ENCODE measurements at places on chromosomes 6 and 20.
A peak's percentile ranks its signal among the peaks of the same experiment; 100 is the strongest.

GRCh38 chr6:158020272-158020711, 38.6 kb downstream of the SYNJ2 start:
- no peak for DNase-seq

GRCh38 chr20:39909447-39909846, 779.6 kb downstream of the MAFB start:
- DNase-seq = no peak

GRCh38 chr6:3022765-3023662, 23.3 kb downstream of the NQO2 start:
- DNase-seq = no peak

DNA sequence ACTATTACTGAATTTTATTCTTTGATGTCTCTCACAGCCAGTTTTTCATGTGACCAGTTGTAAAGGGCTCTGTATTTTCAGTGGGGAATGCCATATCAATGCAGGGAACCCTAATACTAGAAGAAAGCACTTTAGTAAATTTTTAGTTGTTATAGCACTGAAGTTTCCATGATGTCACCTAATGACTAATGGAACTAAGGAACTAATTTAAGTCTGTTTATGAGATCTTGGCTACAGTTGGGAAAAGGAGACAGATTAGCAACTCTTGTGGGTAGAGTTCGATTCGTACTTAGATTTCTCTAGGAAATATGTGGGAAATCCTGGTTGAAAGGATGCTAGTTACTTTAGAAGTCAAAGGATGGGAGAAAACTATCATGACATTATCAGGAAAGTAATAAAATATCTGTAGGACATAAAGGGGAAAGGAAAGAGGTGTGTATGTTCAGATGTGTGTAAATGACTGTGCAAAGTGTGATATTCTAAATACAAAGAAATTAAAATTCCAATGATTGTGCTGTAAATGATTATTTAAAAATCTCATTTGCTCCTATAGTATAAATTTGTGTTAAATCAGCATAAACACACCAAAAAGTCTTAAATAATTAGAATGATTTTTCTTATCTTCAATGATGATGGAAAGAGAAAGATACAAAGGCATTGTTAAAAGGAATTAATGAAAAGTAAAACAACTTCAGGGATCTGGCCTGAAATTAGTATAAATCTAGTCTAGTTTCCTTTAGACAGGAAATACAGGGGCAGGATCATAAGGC, 103.4 kb downstream of the LRRC1 start:
- DNase-seq = no peak

GRCh38 chr6:125102891-125103290, 50.7 kb upstream of the TPD52L1 start:
- peak; percentile 46 for DNase-seq

DNA sequence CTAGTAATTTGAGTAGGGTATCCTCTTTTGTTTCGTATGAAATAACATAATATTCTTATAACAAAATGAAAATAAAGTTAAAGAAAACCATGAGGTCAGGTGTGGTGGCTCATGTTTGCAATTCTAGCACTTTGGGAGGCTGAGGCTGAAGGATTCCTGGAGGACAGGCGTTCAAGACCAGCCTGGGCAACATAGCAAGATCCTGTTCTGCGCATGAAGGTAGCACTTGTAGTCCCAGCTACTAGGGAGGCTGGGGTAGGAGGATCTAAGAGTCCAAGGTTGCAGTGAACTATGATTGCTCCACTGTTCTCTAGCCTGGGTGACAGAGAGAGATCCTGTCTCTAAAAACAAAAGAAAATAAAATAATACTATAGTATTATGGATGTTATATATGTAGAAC, 145.6 kb downstream of the PDSS2 start:
- no peak for DNase-seq

GRCh38 chr6:92415656-92416055, 1003.7 kb downstream of the EPHA7 start:
- no peak for DNase-seq

- no peak for DNase-seq
These were observed 10.4 kb upstream of the ACAT2 start for GRCh38 chr6:159751448-159751847.

DNA sequence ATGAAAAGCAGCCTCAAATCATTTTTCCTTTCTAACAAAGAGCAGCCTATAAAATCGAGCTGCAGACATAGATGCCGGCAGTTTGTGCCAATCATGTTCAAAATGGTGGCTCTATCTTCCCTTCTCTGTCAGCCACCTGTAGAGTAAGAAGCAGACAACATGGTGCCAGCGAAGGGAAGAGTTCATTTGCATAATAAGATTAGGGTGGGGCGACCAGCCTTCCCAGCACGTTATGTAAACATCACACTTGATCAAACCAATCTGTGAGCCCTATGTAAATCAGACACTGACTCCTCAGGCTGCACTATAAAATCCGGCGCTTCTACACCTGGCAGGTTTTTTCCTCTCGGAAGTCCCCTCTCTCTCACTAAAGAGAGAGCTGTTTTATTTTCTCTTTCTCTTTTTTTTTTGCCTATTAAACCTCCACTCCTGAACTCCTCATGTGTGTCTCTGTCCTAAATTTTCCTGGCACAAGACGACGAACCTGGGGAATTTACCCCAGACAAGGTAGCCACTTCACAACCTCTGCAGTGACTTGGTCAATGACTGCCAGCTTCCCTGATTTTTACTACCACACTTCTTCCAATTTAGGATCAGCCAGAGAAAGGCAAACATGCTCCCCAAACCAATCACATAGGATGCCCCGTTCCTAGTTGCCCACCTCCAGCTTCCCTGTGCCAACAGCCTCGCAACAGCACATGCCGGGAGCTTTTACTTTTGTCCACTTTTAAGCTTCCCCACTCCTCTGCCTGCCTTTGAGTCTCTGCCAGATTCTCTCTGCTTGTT, 12.9 kb downstream of the TPMT start:
- no peak for DNase-seq

- no peak for DNase-seq
These were observed 74.9 kb downstream of the IGF2R start for GRCh38 chr6:160043784-160044183.

GRCh38 chr20:19672498-19672897, 85.6 kb upstream of the RIN2 start:
- DNase-seq = no peak

DNA sequence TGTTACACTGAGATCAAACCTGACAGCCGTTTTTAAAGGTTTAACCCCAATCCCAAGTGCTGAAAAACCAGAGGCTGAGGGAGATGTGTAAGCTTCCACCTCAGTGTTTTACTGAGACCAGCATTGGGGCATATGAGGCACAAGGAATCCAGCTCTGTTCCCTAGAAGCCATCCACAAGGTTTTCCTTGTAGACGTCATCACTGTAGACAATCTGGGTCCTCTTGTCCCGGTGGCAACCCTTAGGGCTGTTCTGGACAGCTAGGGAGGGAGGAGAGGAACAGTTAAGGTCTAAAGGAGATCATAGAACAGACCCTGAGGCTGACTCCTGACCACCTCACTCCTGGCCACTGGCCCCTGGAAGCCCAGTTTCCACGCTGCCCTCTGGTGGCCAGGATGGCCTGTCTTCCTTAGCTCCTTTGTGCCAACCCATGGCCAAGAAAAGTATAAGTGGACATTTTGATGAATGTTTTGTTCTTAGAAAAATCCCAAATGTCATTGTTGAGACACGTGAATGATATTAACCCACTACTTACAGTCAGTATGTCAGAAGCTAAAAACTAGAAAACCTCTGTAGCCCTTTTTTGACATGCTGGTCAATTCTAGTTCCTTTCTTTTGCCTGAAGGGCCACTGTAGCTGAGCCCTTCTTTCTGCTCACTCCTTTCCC, 6.4 kb downstream of the CFB start:
- DNase-seq = peak; percentile 49

- DNase-seq = no peak
These were observed 14.2 kb downstream of the GFOD1 start for GRCh38 chr6:13472976-13473767.

DNA sequence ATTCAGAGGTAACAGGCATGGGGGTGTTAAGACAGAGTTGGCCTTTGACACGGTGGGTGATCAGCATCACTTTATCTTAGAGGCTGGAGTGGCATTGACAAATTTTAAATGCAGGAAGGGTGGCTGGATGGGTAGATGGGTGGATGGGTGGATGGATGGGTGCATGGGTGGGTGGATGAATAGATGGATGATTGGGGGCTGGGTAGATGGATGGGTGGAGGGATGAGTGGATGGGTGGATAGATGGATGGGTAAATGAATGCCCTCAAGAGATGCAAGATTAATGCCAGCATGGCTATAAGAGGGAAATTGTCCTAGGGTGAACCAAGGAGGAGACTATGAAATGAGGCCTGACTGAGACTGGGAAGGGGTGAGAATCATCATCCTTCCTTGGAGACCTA, 18.4 kb downstream of the ITPR3 start:
- DNase-seq = no peak

DNA sequence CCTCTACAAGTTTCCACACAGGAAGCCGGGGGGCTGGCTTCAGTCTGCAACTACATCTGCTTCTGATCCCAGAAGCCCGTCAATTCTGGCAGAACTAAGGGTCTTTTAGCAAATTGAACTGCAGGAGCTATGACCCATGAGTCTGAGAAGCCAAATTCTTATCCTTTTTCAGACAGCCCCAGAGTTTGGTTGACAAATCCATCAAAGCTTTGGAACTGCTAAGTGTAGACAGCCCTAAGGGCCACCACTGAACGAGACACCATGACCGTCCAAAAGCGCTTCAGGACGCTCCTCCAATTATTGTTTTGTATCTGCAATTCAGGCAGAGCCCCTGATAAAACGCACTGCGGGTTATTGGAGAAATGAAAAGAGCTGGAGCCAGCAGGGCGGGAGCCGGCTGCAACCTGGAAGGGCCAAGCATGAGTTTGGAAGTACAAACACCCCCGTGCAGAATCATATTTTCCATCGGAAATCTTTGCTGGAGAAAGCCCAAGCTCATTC, 67.1 kb downstream of the GNAS-AS1 start:
- no peak for DNase-seq

- no peak for DNase-seq
These were observed 48.5 kb downstream of the RPF2 start for GRCh38 chr6:111030008-111031007.

GRCh38 chr6:125524356-125524755, 222.6 kb upstream of the HDDC2 start:
- DNase-seq = no peak

- DNase-seq = no peak
These were observed 23.2 kb downstream of the HLA-A start for GRCh38 chr6:29965563-29965872.

DNA sequence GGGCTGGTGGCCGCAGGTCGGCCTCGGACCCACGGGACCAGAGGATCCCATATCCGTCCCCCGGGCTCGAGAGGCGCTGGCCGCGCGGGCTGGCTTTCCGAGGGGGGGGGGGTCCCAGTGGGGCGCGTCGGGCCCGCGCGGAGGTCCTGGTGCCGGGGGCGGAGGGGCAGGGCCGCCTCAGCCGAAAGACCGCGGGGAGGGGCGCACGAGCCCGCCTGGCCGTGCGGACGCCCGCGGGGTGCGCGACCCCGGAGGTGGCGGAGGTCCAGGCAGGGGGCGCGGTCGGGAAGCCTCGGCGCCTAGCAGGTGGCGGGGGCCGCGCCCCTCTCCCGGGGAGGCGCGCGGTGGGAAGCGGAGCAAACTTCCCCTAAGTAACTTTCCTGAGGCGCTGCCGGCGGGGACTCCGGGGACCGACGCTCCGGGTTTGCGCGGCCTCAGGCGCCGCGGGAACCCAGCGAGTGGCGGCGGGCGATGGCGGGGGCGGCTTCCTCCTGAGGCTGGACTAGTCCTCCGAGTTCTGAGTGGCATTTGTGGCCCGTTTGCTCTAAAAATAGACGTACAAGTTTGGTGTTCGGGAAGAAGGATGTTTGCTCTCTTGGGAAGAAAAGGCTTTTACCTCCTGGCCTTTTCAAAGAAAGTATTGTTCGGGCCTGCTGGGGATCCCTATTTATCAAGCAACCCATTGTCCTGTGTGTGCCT, 26.5 kb upstream of the BTBD3 start:
- DNase-seq = no peak

- DNase-seq = no peak
These were observed 689.9 kb upstream of the CITED2 start for GRCh38 chr6:140064366-140064765.

DNA sequence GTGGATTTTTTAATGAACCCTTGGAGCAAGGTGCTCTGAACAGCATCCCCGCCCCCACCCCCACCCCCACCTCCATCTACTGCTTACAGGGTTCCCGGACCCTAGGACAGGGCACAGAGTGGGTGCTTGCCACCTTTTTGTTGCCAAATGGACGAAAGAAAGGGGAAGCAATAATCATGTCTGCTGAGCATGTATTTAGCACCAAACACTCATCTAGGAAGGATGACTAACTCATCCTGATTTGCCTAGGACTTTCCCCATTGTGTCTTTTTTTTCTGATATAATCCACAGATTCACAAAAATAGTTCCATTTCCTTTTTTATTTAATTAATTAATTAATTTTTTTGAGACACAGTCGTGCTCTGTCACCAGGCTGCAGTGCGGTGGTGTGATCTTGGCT, 1.2 kb upstream of the PLTP start:
- DNase-seq = no peak

DNA sequence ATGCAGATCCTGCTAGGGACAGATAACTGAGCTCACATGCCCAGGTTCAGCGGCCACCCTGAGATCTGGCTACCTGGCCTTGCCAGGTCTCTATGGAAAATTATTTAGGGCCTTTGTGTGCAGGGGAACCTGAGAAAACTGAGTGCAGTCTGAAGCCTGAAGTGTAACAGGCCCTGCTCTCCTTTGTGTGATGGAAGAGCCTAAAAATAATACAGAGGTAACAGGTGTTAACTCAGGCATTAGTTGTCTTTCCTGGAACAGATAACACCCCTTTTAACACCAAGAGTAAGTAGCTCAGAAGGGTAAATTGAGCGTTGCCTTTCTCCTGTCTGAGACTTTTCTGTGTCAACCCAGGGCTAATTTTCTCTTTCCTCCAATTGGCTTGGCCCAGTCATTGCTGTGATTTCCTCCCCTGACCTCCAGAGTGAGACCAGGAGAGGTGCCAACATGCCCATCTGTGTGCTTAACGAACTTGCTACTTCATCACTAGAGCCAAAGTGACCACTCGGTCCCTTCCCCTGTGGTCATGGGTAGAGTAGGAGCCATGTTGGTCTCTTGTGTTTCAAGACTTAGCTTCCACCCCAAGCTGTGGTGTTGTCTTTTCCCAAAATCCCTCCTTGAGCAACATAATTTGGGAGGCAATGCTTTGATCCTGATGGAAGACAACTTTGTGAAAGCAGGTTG, 304.4 kb upstream of the JAG1 start:
- no peak for DNase-seq

DNA sequence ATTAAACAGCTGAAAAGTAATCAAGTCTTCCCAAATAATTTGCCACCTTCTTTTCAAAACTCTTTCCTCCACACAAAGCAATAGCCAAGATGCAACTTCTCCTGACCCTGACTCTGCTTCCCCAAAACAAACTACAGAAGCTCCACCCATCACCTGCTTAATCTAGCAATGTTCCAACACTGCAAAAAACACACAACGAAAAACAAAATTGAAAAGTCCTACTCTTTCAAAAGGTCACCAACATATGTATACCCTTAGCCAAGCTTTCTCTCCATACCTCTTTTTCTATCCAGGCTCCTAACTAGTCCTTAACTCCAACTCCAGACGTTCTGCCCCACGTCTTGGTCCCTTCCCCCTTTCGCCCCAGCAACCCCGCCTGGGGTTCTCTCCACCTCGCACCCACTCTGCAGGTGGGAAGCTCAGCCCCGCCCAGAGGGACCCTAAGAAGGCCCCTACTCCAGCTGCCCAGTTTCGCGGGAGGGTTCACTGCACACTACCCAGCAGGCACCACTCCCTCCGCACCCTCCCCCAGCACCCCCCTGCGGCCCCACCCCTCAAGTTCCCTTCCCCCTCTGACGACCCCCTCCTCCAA, 717 bp downstream of the CSNK2A1 start:
- no peak for DNase-seq

All from AG09319 (cell line).